ENCODE measurements at places on chromosomes 2 and 18. TPM values are rescaled to one million over a fixed set of nuclear protein-coding genes. Genes with fewer than 3 reads are reported as not detected.

The PLA2R1 gene
- 32.8 TPM for total RNA-seq

The COLEC12 gene
- 3.3 TPM for total RNA-seq

The PIEZO2 gene
- 0.85 TPM for total RNA-seq

The TSN gene
- 31.5 TPM for total RNA-seq

The CYP1B1 gene
- total RNA-seq = 10.3 TPM

The SLC5A7 gene
- total RNA-seq = 0.13 TPM

The ASXL3 gene
- 10.9 TPM for total RNA-seq

The BOK gene
- total RNA-seq = 20.2 TPM

The NOL4 gene
- total RNA-seq = not detected

The ZNG1B gene
- total RNA-seq = 28.8 TPM

The SCN3A gene
- total RNA-seq = 1.3 TPM

The CPLX4 gene
- not detected for total RNA-seq

The ANKRD53 gene
- total RNA-seq = not detected

The PCARE gene
- total RNA-seq = not detected

The GAL3ST2 gene
- not detected for total RNA-seq

The DQX1 gene
- 88.6 TPM for total RNA-seq

The UGT1A8 gene
- 2.5 TPM for total RNA-seq

The FSHR gene
- total RNA-seq = not detected

The C1QL2 gene
- not detected for total RNA-seq

The MARCHF4 gene
- not detected for total RNA-seq

The LTBP1 gene
- 23.1 TPM for total RNA-seq

The TMEM163 gene
- not detected for total RNA-seq

The TRIM54 gene
- total RNA-seq = not detected

The NEU2 gene
- total RNA-seq = not detected

The LINC00305 gene
- not detected for total RNA-seq

The CABYR gene
- total RNA-seq = 0.67 TPM

The GREB1L gene
- total RNA-seq = 3.3 TPM

The STK11IP gene
- total RNA-seq = 19.4 TPM

The B3GNT7 gene
- 105 TPM for total RNA-seq

The BCL11A gene
- total RNA-seq = 58.6 TPM

The AFTPH gene
- 41.7 TPM for total RNA-seq

The CD28 gene
- total RNA-seq = 0.85 TPM

The CTAGE1 gene
- not detected for total RNA-seq

The OXER1 gene
- total RNA-seq = 8.2 TPM

The MTCL1 gene
- total RNA-seq = 5.5 TPM

The PFN4 gene
- total RNA-seq = not detected

The ATAD2B gene
- 71.0 TPM for total RNA-seq

The CDH7 gene
- not detected for total RNA-seq

The ITGA6 gene
- total RNA-seq = 201 TPM

The MARCO gene
- total RNA-seq = 3.3 TPM

The CCDC138 gene
- total RNA-seq = 6.3 TPM

The UNC50 gene
- total RNA-seq = 31.1 TPM

The ALS2 gene
- 33.8 TPM for total RNA-seq

The GNAL gene
- total RNA-seq = 4.6 TPM

The TEX44 gene
- not detected for total RNA-seq

The CRYGB gene
- not detected for total RNA-seq

The DCDC2C gene
- total RNA-seq = not detected

The HOXD13 gene
- total RNA-seq = not detected

The FIGLA gene
- not detected for total RNA-seq

The GPR45 gene
- not detected for total RNA-seq

The ZNF532 gene
- 11.7 TPM for total RNA-seq

The PRKD3 gene
- total RNA-seq = 80.0 TPM

All from Peyer's patch (tissue), 4 donors.